Chondrocyte (in vitro differentiated cells): ENCODE measurements at places on chromosomes 1 and 21.

DNA sequence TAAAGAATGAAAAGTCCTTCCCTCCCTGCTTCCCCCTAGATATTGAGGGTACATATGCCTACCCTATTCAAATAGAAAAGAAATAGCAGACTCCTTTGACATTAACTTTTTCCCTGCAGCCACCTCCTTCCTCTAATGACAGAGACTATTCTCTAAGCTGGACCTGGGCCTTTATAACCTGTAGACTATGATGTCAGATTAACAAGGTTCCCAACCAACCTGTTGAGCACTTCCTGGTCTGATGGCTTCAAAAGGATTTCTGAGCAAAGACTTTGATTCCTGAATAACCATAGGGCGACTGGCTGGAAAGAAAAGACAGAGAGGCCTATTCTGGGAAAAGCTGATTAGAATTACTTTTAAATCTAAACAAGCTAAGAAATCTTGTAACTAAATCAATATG lies 18.4 kb upstream of the C1orf216 start:
- DNase-seq, result no peak

GRCh38 chr1:147892731-147893214 lies 9.8 kb upstream of the GJA8 start:
- DNase-seq, result no peak

- DNase-seq, result no peak
Measured at GRCh38 chr1:246618240-246618808, 52.1 kb downstream of the CNST start.

DNA sequence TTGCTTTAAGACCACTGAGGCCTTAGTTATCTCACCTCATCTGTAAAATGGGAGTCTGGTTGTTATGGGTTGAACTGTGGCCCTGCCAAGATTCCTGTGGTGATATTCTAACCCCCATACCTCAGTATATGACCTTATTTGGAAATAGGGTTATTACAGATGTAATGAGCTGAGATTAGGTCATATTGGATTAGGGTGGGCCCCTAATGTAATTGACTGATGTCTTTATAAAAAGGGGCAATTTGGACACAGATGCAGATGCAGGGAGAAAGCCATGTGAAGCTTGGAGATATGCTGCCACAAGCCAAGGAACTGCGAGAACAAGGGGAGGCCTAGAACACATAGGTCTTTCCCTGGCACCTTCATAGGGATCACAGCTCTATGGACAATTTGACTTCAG lies 3.9 kb downstream of the C1orf87 start:
- DNase-seq, result no peak

- no peak for DNase-seq
Measured at GRCh38 chr1:67956116-67956515, 94.3 kb downstream of the DIRAS3 start.

GRCh38 chr1:87897481-87897880 lies 568.8 kb downstream of the LMO4 start:
- no peak for DNase-seq

GRCh38 chr1:51303751-51304251 lies 26.6 kb downstream of the TTC39A start:
- no peak for DNase-seq

- no peak for DNase-seq
Measured at GRCh38 chr1:156337888-156338179, 258 bp downstream of the CCT3 start.

- no peak for DNase-seq
Measured at GRCh38 chr1:32228771-32229170, 6.6 kb downstream of the EIF3I start.

- DNase-seq, result no peak
Measured at GRCh38 chr1:204499511-204500468, 5.2 kb upstream of the PIK3C2B start.

- DNase-seq, result no peak
Measured at GRCh38 chr1:194322751-194323150, 1136.3 kb upstream of the B3GALT2 start.

DNA sequence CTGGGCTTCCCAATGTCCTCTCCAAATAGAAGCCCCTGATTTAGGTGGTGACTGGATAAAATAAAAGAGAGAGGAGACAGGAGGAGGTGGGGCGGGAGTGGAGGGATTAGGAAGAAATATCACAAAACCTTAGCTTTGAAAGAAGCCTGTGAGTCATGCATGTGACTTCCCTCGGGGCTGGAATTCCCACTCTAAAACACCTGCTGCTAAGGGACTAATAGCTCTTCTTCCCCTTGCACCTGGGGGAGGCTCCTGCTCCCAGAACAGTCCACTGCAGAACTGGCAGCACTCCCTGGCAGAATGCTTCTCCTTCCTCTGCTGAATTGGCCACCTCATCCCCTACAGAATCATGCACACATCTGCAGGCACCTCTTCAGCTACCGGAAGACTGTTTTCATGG lies 207.2 kb downstream of the ATG4C start:
- no peak for DNase-seq

- DNase-seq, result no peak
Measured at GRCh38 chr1:59696421-59697115, 118.2 kb upstream of the HOOK1 start.

- no peak for DNase-seq
Measured at GRCh38 chr1:241118049-241118448, 239.0 kb downstream of the RGS7 start.

DNA sequence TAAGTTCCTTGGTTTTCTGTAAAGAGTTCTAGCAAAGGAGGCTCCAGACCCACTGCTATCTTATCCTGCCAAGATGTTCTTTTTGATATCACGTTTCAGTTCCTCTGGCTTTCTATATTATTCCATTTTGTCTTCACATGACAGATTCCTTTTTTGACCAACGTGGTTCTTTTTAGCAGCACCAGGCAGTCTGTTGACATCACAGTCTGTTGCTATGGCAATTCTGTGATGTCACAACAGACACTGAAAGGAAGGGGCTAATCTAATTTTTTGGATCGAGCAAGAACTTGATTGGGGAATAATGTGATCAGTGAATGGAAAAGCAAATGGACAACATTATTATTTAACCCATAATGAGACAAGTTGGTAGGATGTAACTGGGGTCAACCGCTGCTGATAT lies 64.5 kb upstream of the GOLT1A start:
- no peak for DNase-seq

GRCh38 chr1:193299038-193299437 lies 112.6 kb upstream of the B3GALT2 start:
- no peak for DNase-seq

DNA sequence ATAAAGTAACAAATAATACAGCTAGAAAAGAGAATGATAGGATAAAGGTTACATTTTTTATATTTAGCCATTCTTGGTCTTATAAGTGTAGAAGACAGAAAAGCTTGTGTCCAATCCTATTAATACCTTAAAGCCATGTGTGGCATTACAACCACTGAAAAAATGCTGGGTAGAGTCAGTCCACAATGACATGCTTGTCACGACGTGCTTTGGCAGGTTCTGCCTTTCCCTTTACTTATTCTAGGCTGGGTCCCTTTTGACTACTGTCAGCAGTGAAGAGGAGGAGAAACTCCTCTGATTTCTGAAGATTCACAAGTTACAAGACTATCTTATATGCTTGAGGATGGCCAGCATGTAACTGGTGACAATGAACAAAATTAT lies 14.6 kb upstream of the AIM2 start:
- DNase-seq, result no peak

- DNase-seq, result no peak
Measured at GRCh38 chr1:243623841-243624240, 226.2 kb downstream of the AKT3 start.

- DNase-seq, result no peak
Measured at GRCh38 chr1:246510147-246511030, 3.3 kb upstream of the SMYD3 start.

DNA sequence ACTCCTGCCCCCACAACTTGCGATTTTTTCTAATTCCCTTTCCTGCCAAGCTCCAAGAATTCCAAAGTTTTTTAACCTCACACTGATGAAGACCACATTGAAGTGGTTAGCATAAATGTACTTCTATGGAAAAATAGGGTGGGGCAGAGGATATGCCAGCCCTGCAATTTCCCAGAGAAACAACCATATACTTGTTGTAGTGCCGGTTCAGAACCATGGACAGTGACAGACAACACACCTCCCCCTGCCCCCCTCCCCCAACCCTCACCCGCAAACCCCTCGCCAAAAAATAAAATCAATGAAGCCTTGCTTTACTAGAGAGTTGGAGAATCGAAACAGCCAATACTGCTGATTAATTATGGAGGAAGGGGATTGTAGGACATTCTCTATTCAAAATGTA lies 109.5 kb upstream of the GRIK3 start:
- DNase-seq, result no peak

- DNase-seq, result no peak
Measured at GRCh38 chr1:205706601-205707502, 26.5 kb upstream of the SLC45A3 start.

DNA sequence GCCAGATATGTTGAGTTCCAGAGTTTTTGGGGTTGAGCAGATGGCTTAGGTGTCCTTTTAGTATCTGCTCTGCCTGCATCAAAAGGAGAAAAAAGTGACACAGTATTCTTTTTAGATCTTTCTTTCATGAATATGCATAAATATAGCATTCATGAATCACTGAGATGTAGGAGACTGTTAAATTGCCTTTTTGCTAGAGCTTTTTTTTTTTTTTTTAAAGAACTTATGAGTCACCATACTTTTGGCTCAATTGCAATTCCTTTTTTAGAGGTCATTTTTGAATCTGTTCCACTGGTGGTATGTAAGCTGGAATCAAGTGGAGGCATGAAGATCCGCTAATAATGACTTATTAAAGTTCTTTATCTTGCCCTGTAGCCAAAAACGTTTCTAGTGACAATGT lies 480.9 kb upstream of the ZRANB2 start:
- DNase-seq, result no peak

DNA sequence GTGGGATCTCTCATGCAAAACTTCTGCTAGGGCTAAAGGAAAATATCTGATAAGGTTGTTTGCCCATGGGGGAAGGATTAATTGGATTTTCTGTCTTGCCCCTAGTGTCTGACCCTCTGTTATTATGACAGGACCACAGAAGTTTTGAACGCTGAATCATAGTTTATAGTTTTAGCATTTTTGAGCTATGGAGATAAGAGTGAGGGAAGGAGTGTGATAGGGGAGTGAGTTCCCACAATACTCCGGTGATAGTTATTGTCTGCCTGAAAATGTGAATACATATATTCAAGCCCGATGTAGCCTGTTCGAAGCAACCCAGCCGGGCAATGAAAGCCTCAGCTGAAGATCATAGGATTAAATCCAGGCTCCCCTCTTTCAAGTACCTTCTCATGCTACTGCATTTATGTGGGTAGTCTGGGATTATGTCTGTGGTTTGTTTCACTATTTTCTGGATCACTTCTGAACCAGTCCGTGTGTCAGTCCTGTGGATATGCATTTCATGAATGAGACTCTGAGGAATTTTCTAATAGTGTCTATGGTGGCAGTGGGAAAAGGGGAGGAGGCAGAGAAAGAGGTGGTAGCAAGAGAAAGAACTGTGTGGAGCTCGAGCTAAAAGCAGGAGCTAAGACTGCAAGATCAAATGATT lies 258.7 kb downstream of the DISC1 start:
- no peak for DNase-seq

DNA sequence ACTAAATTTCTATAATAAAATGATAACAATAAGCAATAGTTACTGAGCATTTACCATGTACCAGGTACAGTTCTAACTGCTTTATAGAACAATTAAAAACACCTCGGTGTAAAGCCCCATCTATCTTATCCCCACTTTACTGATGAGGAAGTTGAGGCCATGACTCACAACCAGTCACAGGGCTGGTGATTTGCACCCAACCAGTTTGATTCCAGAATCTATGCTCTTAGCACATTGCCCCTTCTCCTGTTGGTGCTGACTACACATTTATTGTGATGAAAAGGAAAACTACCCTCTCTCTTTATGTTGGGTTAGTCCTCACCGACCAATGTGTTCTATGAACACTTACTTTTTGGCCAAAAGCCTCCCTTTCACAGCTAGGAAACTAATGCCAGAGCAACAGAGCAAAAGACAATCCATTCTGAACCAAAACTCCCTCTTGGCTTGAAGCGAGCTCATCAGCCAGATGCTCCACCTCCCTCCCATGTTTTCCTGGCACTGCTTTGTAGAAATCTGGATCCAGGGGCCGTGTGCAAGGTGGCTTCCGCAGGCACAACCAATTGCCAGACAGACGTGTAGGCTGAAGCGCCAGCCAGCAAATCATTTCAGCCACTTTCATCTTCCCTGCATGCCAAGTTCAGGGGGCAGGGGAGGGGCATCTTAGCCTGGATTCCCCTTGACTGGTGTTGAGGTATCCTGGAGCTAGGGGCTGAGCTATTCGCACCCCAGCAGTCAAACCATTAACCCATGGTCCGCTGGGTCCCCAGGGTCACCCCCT lies 32.0 kb upstream of the SLC30A1 start:
- DNase-seq, result no peak

- no peak for DNase-seq
Measured at GRCh38 chr1:171434717-171435346, 50.5 kb upstream of the PRRC2C start.

GRCh38 chr1:67685558-67686266 lies 711 bp downstream of the GADD45A start:
- DNase-seq, result no peak

GRCh38 chr1:21659924-21660326 lies 9.2 kb downstream of the RAP1GAP start:
- no peak for DNase-seq

DNA sequence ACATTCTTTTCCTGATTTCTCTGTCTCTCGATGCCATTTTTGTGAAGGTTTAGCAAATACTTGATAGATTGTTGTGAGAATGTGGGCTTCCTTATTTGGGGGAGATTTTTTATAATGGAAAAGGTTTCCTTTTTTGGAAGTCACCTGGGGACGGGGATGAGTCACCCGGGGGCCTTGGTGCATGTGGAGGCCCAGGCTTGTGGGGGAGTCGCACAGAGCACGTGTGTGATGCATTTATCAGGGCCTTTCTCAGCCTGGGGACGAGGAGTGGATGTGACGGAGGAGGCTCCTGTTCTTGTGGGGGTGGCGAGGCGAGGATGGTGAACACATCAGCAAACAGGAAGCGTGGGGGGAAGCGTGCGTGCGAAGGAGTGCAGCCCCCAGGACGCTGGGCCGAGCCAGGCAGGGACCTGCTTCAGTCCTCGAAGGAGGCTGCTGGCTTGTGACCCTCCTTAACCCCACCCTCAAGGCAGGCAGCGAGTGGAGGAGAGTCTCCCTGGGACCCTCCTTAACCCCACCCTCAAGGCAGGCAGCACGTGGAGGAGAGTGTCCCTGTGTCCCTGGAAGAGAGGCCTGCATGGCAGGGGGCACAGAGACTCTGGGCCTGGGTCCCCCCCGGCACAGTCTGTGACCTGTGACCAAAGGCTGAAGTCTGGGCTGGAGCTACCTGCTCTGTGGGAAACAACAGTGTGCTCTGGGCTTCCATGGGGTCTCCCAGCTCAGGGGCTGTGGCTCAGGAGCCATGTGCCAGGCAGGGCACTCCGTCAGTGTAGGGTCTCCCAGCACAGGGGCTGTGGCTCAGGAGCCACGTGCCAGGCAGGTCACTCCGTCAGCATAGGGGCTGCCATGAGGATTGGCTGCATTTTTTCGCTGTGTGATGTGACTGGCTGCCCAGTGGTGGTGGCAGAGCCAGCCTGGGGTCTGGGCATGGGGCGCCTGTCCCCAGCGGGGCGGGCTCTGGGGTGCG lies 57.2 kb downstream of the AGPAT3 start:
- DNase-seq, result peak; percentile 72
